ENCODE measurements at places on chromosomes 2 and 18. TPM values are rescaled to one million over a fixed set of nuclear protein-coding genes. Genes with fewer than 3 reads are reported as not detected.

LOXHD1 gene
- total RNA-seq, result not detected

FNDC4 gene
- not detected for total RNA-seq

GRCh38 chr2:101617796-101618195, 79.7 kb upstream of the MAP4K4 start:
- no peak for DNase-seq

- no peak for DNase-seq
Measured at GRCh38 chr2:132478461-132479105, 62.0 kb downstream of the GPR39 start.

RNF152 gene
- not detected for total RNA-seq

UGT1A10 gene
- not detected for total RNA-seq

- no peak for DNase-seq
Measured at GRCh38 chr2:196166876-196167275, 4.5 kb downstream of the STK17B start.

Measured in OCI-LY7 (cell line).